ENCODE measurements at places on chromosomes 5 and 9. TPM values are rescaled to one million over a fixed set of nuclear protein-coding genes. Genes with fewer than 3 reads are reported as not detected.

The C5orf47 gene
- not detected for total RNA-seq

The PCDHGA2 gene
- 0.23 TPM for total RNA-seq

The SLC46A2 gene
- not detected for total RNA-seq

The SLC36A3 gene
- not detected for total RNA-seq

The ALAD gene
- total RNA-seq = 36.8 TPM

The RPS14 gene
- 2,378 TPM for total RNA-seq

The GFM2 gene
- total RNA-seq = 28.6 TPM
